Upper lobe of left lung (tissue), 6 donors: ENCODE measurements at places on chromosomes 2 and 18.

DNA sequence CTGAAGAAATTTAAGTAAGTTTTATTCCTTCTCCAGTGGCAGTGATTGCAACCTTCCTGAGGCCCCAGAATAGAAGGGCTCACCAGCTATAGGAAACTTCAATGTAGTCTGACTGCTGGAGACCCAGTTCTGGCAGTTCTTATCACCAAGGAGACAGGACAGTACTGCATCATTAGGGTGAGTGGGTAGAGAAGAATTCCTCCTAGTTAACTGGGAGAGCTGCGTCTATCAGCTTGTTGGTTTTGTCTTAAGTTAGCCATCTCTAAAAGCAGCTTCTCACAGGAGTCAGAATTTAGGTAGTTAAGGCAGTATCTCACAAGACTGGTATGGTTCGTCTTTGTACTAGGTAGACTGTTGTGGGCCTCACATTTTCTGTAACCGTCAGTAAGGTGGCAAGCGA lies 3.3 kb upstream of the MSTN start:
- no peaks in the 10 kb centered on the region for H3K36me3 ChIP-seq
- no peak overlapping the region for H3K27ac ChIP-seq
- H3K4me3 ChIP-seq, result no peak overlapping the region
- no peaks in the 10 kb centered on the region for H3K27me3 ChIP-seq

GRCh38 chr2:232699110-232699509 lies 2.0 kb downstream of the GIGYF2 start:
- H3K36me3 ChIP-seq, result peaks cover 7% of the 10 kb centered on the region
- peaks cover 49% of the 10 kb centered on the region for H3K4me1 ChIP-seq
- H3K4me3 ChIP-seq, result no peak overlapping the region
- H3K27me3 ChIP-seq, result no peaks in the 10 kb centered on the region

DNA sequence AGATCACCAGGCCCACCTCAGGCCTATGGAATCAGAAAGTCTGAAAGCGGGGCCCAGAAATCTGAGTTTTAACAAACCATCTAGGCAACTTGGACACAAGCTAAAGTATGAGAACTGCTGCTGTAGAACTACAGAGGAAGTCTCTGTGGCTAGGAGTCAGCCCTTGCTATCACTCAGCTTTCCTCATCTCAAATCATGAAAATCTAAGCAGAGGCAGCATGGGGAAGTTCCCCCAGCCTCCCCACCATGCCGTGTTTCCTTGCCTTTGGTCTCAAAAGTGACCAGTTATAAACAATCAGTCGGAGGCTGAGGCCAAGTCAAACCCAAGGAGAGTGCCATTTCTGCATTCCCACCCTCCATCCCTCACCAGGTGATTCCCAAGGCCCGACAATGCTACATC lies 404.7 kb downstream of the BCL11A start:
- no peak for DNase-seq
- H3K27me3 ChIP-seq, result no peaks in the 10 kb centered on the region
- H3K4me1 ChIP-seq, result no peaks in the 10 kb centered on the region
- no peaks in the 10 kb centered on the region for H3K36me3 ChIP-seq

DNA sequence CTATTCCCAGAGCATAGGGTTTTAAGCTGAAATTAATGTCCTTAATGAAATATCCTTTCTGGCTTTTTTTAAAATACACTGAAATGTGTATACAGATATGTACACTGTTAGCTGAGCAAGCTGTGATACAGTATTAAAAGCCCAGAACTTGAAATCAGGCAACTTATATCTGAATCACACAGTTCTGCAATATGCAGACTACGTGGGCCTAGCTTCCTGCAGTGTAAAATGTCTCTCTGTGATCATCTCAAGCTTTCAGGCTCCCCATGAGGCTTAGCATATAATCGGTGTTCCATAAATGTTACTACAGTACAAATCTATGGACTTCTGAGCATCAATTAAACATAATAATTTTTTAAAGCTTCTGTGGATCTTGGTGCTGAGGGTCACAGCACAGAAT lies 8.2 kb downstream of the FBXO15 start:
- no peak overlapping the region for H3K27ac ChIP-seq
- no peak for DNase-seq
- no peaks in the 10 kb centered on the region for H3K4me1 ChIP-seq

DNA sequence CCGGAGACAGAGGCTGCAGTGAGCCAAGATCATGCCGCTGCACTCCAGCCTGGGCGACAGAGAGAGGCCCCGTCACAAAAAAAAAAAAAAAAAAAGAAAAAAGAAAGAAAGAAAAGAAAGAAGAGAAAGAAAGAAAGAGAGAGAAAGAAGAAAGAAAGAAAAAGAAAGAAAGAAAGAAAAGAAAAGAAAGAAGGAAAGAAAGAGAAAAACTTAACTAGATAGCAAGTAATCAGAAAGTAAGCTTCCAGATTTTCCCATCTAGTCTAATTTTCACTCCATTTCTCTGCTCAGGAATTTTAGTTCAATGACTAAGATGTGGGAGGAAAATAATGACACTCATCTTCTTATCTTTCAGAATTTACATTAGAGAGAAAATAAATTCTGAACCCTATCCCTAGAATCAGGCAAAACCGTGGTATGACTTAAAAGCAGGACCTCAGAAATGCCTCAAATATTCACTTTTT lies 2.4 kb downstream of the GFPT1 start:
- H3K27ac ChIP-seq, result no peak overlapping the region
- H3K4me3 ChIP-seq, result no peak overlapping the region
- H3K36me3 ChIP-seq, result no peaks in the 10 kb centered on the region

DNA sequence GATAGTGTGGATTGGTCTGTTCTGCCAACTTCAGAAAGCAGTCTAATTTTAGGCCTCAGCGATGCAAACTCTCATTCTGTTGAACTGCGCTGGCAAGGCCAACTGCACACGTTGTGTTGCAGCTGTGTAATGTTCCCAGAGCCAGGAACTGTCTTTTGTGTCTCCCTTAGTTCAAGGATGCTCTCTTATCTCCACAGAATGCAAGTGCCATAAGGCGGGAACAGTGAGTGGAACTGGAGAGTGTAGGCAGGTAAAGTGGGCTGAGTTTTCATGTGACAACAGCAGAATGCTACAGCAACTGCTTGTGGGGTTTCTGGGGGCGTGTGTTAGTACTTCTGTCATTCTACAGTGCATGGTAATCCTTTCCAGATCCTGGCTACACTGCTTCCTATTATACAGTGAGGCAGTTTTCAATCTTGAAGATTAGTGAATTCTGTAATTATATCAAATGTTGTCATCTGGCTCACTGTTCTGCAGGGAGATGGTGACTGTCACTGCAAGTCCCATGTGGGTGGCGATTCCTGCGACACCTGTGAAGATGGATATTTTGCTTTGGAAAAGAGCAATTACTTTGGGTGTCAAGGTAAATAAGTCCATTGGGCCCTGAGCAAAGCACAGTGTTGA lies 125.8 kb downstream of the LAMA3 start:
- no peak overlapping the region for H3K4me3 ChIP-seq
- H3K36me3 ChIP-seq, result no peaks in the 10 kb centered on the region
- no peaks in the 10 kb centered on the region for H3K4me1 ChIP-seq
- no peak for DNase-seq
- no peak overlapping the region for H3K27ac ChIP-seq

DNA sequence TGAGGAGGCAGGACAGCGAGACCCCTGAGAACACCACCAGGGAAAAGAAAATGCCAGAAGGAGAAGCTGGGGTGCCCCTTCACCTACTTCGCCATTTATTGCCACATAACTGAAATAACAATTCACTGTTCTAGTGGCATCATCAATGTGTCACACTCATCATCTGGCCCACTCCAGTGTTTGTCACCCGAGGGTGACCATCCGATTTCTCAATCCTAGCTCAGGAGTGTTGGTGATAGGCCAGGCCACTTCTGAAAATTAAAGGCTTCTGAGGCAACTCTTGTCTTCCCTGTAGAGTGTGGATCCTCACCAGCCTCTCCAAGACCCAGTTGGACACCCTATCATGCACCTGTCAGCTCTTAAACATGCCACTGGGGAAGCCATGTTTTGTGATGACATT lies 62.9 kb upstream of the BZW1 start:
- H3K27me3 ChIP-seq, result no peaks in the 10 kb centered on the region
- no peaks in the 10 kb centered on the region for H3K4me1 ChIP-seq
- H3K36me3 ChIP-seq, result no peaks in the 10 kb centered on the region
- H3K4me3 ChIP-seq, result no peak overlapping the region

GRCh38 chr2:158575051-158575635 lies 118.4 kb downstream of the PKP4 start:
- H3K27me3 ChIP-seq, result no peaks in the 10 kb centered on the region
- no peak overlapping the region for H3K27ac ChIP-seq
- H3K4me1 ChIP-seq, result no peaks in the 10 kb centered on the region
- no peak for DNase-seq
- H3K4me3 ChIP-seq, result no peak overlapping the region

GRCh38 chr18:623761-624620 lies 27.2 kb downstream of the CLUL1 start:
- no peak overlapping the region for H3K27ac ChIP-seq
- peak; percentile 64 for DNase-seq
- H3K4me3 ChIP-seq, result no peak overlapping the region

- H3K36me3 ChIP-seq, result no peaks in the 10 kb centered on the region
- DNase-seq, result no peak
- peaks cover 7% of the 10 kb centered on the region for H3K4me1 ChIP-seq
- H3K4me3 ChIP-seq, result no peak overlapping the region
Measured at GRCh38 chr2:38754506-38754905, 3.3 kb upstream of the SRSF7 start.

- H3K36me3 ChIP-seq, result no peaks in the 10 kb centered on the region
- peak overlapping the region; percentile 80 for H3K4me3 ChIP-seq
- no peaks in the 10 kb centered on the region for H3K27me3 ChIP-seq
- peak overlapping the region; percentile 95 for H3K27ac ChIP-seq
- DNase-seq, result no peak
Measured at GRCh38 chr18:813172-814071, 1.4 kb upstream of the YES1 start.

DNA sequence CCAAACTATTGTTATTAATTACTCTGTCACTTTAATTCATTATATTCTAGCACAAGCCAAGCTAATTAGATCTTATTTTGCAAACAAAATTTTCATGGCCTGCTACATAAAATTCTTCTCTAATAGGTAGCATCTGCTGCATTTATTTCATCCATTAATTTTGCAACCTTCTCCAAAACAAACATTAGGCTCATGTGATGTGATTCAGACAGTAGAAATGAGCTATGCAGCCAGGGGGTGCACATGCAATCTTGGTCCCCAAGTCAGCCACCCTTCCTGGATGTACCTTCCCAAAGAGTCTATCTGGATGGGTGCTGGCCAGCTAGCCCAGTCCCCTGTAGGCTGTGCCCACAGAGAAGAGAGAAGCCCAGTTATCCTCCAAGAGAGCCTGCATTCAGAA lies 242.1 kb upstream of the OSR1 start:
- no peaks in the 10 kb centered on the region for H3K27me3 ChIP-seq
- no peaks in the 10 kb centered on the region for H3K36me3 ChIP-seq
- DNase-seq, result no peak
- H3K4me3 ChIP-seq, result no peak overlapping the region
- no peak overlapping the region for H3K27ac ChIP-seq
- no peaks in the 10 kb centered on the region for H3K4me1 ChIP-seq

- no peaks in the 10 kb centered on the region for H3K27me3 ChIP-seq
- no peaks in the 10 kb centered on the region for H3K36me3 ChIP-seq
- no peak overlapping the region for H3K4me3 ChIP-seq
- no peaks in the 10 kb centered on the region for H3K4me1 ChIP-seq
- no peak for DNase-seq
- H3K27ac ChIP-seq, result no peak overlapping the region
Measured at GRCh38 chr2:138454761-138455160, 46.8 kb upstream of the SPOPL start.

DNA sequence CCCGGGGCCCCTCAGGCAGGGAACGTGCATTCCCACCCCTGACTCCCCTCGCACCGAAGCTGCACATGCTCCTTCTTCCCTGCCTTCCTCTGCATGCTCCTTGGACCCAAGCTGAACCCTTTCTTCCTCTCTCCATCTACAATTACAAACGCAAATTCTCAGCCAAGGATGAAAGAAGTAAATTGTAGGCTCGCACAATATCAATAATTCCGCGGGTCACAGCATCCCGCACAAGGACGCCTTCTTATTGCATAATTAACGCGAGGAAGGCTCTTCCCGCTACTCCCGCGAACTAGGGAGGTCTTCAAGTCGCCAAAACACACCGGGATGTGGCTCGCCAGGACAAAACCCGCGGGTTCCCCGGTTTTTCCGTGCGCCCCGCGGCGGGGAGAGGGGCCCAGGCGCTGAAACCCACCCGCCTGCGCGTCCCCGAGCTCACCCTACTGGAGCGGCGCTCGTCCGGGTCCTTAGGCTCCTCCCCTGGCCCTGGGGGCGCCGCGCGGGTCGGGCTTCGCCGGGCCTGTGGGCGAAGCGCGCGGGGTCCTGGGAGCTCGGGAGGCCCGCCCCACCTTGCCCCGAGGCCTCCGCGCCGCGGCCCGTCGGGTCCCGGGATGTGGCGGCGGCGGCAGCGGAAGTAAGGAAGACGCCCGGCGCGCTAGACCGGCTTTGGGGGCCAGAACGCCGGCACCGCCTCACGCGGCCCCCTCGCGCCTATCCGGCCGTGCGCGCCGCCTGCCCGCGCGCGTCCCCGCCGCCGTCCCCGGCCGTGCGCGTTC lies at the start of gene CHST10:
TSS of gene CHST10 (minus strand) at position 734 of the 776 bp plus-strand sequence. CDS start 10,993 bp downstream, outside the sequence.
- H3K4me1 ChIP-seq, result peaks cover 18% of the 10 kb centered on the region
- H3K4me3 ChIP-seq, result peak within 1 kb of the TSS; percentile 81
- no peaks in the 10 kb centered on the region for H3K27me3 ChIP-seq
- peak; percentile 92 for DNase-seq
- H3K36me3 ChIP-seq, result peaks cover 3% of the 10 kb centered on the region

DNA sequence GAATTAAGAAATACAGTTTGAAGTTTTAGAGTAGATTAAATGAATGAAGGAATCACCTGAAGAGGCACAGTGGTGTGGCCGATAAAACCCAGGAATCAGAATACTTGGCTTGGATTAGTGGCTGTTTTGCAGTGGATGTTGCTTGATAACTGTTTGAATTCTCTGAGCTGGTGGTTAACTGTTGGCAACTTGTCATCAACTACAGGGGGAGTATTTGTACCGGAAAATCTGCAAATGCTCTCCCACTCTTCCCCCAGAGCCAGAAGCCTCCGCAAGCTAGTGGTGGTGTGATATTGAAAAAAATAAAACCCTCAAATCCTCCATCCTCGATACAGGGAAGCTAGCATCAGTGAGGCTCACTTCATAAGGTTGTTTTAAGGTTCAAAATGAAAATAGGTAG lies 326.7 kb downstream of the DPP10 start:
- H3K27ac ChIP-seq, result no peak overlapping the region
- H3K4me3 ChIP-seq, result no peak overlapping the region
- H3K27me3 ChIP-seq, result no peaks in the 10 kb centered on the region
- H3K36me3 ChIP-seq, result no peaks in the 10 kb centered on the region

DNA sequence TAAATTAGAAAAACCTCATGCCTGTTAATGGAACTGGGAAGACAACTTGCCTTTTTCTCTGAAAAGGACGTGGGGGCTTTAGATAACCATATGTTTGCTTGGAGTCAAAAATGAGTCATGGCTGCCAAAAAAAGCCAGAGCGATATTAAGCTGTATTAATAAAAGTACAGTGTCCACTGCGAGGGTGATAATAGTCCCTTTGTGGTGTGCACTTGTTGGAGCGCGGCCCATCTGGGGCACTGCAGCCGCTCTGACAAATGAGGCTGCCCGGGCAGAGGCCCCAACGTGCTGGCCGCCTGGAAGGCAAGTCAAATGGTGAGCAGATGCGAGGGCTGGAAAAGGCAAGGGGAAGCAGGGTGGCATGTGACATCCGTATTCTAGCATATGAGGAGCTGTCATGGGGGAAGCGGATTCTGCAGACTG lies 103.3 kb upstream of the NCK2 start:
- no peak overlapping the region for H3K27ac ChIP-seq
- H3K4me3 ChIP-seq, result no peak overlapping the region
- H3K4me1 ChIP-seq, result no peaks in the 10 kb centered on the region
- H3K27me3 ChIP-seq, result no peaks in the 10 kb centered on the region
- no peak for DNase-seq
- no peaks in the 10 kb centered on the region for H3K36me3 ChIP-seq

- no peaks in the 10 kb centered on the region for H3K36me3 ChIP-seq
- DNase-seq, result peak; percentile 91
- peak overlapping the region; percentile 99 for H3K27ac ChIP-seq
- peak overlapping the region; percentile 86 for H3K4me3 ChIP-seq
- no peaks in the 10 kb centered on the region for H3K27me3 ChIP-seq
Measured at GRCh38 chr2:38602136-38602731, 494 bp downstream of the HNRNPLL start.
